Activated CD8-positive, alpha-beta T cell treated with anti-CD3 and anti-CD28 coated beads, Interleukin-2, amount 10 ng/mL, durations not matched to agents 7 days and 5 days (primary cell): ENCODE measurements at places on chromosomes 5 and 9. TPM values are rescaled to one million over a fixed set of nuclear protein-coding genes. Genes with fewer than 3 reads are reported as not detected.

GRCh38 chr9:87862536-87863268, 20.0 kb upstream of the SPATA31E1 start:
- no peaks in the 10 kb centered on the region for H3K36me3 ChIP-seq
- no peak for DNase-seq
- peaks cover 8% of the 10 kb centered on the region for H3K27me3 ChIP-seq
- H3K4me3 ChIP-seq = no peak overlapping the region
- no peaks in the 10 kb centered on the region for H3K4me1 ChIP-seq

- no peaks in the 10 kb centered on the region for H3K4me1 ChIP-seq
- no peak overlapping the region for H3K4me3 ChIP-seq
- no peaks in the 10 kb centered on the region for H3K36me3 ChIP-seq
- no peak for DNase-seq
Observed at GRCh38 chr9:31730398-31730797, 654.0 kb upstream of the ACO1 start.

Gene PCDHGC4
- total RNA-seq = not detected

Gene INSL4
- total RNA-seq = not detected

DNA sequence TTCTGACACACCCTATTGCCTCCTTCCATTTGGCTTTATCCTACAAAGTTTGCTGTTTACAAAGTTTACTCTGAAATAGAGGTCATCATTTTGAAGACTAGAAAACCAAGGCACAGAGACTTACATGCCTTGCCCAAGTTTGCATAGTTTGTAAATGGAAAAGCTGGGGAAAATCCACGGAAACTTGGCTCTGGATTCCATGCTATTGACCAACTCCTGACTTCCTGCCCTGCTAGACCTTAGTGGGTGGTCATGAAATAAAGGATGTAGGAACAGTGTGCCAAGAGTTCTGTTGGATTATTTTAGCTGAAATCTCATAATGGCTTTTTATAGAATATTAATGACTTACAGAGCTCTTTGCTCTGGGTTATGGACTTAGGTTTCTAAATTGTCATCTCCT, 69.5 kb downstream of the GRIA1 start:
- no peaks in the 10 kb centered on the region for H3K36me3 ChIP-seq
- H3K4me3 ChIP-seq = no peak overlapping the region
- DNase-seq = no peak
- peaks cover 2% of the 10 kb centered on the region for H3K4me1 ChIP-seq
- H3K27ac ChIP-seq = no peak overlapping the region

- H3K36me3 ChIP-seq = no peaks in the 10 kb centered on the region
- DNase-seq = no peak
- peaks cover 10% of the 10 kb centered on the region for H3K27me3 ChIP-seq
Observed at GRCh38 chr5:107744418-107745330, 73.9 kb upstream of the EFNA5 start.

- no peaks in the 10 kb centered on the region for H3K4me1 ChIP-seq
- H3K4me3 ChIP-seq = no peak overlapping the region
- no peak overlapping the region for H3K27ac ChIP-seq
- H3K36me3 ChIP-seq = no peaks in the 10 kb centered on the region
- no peak for DNase-seq
Observed at GRCh38 chr9:18726546-18726945, 252.6 kb downstream of the ADAMTSL1 start.

- no peak overlapping the region for H3K4me3 ChIP-seq
- DNase-seq = no peak
- H3K27ac ChIP-seq = no peak overlapping the region
- H3K36me3 ChIP-seq = no peaks in the 10 kb centered on the region
- no peaks in the 10 kb centered on the region for H3K4me1 ChIP-seq
- no peaks in the 10 kb centered on the region for H3K27me3 ChIP-seq
Observed at GRCh38 chr9:8978334-8978733, 1178.8 kb upstream of the DMAC1 start.

DNA sequence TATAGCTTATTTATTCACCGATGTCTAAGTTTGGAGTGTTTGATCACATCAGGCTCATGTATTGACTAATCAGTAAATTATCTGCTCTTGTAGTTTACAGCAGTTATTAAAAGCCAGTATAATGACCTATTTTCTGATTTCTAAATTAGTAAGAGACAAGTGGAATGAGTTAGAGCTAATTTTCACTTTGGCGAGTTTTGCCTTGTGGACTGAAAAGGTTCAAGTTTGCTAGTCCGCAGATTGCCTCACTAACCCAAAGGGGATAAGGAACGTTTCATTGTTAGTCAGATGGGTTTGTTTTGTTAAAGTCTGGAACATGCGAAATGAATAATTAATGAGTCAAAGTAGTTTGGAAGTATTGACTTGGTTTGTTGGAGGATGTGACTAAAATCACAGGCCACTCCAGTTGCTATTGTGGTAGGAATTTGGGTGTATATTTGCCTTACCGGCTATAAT, 40.1 kb downstream of the SMARCA2 start:
- H3K4me3 ChIP-seq = no peak overlapping the region
- peaks cover 43% of the 10 kb centered on the region for H3K4me1 ChIP-seq
- peaks cover 69% of the 10 kb centered on the region for H3K36me3 ChIP-seq
- no peaks in the 10 kb centered on the region for H3K27me3 ChIP-seq
- no peak for DNase-seq

Gene CCL28
- 10.8 TPM for total RNA-seq

DNA sequence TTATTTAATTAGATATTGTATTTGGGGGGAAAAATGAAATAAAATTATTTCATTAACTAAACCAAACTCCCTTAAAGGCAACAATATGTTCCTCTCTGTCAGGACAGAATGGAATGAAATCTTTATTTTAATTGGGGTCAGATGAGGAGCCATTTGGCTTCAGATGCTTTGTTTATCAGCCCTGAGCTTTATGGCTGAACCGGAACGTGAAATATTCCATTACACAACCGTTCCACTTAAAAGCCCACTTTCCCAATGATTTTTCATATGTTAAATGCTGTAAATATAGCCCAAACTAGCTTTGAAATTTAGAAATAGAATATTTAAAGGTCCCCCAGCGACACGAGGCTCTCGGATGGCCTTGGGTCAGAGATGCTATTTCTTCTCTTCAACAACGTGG, 149.5 kb downstream of the CRB2 start:
- H3K27ac ChIP-seq = no peak overlapping the region
- no peaks in the 10 kb centered on the region for H3K4me1 ChIP-seq
- no peak for DNase-seq
- H3K27me3 ChIP-seq = no peaks in the 10 kb centered on the region

Gene LCN6
- not detected for total RNA-seq
